NK-92 treated with Interleukin-12 subunit alpha and Interleukin-12 subunit beta, amount 100 ng/mL, for 24 hours (cell line): ENCODE measurements at places on chromosomes 6 and 20.

- DNase-seq = no peak
Observed at GRCh38 chr6:44100088-44100550, 27.1 kb downstream of the MRPL14 start.

DNA sequence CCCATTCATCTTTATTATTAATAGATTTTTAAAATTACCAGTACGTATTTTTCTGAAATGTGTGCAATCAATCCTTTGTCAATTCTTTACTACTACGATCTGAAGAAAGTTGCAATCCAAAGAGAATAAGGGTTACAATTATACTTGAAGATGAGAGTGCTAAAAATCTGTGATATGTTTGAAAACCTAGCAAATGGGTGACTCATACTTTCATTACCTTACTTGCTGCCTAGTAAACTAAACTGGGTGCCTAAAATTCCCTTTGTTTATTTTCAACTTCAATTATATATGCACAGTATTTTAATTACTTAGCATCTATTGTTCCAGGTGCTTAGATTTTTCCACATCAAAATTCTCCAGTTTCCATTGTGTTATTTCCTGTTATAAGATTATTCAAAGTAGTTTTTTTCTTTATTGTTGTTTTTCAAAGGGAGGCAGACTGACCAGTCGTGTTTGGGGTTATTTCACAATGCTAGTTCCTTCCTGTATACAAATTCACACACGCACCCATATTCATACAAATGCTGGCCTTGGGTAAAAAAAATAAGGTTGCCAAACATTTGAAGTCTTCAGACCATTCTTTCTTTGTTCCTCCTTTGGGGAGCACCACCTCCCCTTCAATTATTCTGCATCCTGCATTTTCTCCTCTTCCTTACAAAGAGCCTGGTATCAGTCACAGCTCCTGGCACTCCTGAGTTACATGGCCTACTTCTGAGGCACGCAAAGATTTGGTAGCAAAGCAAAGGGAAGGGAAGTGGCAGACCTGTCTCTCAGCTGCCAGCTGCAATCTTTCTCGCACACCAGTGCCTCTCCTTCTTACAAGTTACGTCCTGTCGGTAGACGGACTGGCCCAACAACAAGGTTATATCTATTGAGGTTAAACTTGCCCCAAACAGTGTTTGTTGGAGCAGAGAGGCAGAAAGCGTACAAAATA, 16.2 kb upstream of the FAM135A start:
- DNase-seq = no peak

DNA sequence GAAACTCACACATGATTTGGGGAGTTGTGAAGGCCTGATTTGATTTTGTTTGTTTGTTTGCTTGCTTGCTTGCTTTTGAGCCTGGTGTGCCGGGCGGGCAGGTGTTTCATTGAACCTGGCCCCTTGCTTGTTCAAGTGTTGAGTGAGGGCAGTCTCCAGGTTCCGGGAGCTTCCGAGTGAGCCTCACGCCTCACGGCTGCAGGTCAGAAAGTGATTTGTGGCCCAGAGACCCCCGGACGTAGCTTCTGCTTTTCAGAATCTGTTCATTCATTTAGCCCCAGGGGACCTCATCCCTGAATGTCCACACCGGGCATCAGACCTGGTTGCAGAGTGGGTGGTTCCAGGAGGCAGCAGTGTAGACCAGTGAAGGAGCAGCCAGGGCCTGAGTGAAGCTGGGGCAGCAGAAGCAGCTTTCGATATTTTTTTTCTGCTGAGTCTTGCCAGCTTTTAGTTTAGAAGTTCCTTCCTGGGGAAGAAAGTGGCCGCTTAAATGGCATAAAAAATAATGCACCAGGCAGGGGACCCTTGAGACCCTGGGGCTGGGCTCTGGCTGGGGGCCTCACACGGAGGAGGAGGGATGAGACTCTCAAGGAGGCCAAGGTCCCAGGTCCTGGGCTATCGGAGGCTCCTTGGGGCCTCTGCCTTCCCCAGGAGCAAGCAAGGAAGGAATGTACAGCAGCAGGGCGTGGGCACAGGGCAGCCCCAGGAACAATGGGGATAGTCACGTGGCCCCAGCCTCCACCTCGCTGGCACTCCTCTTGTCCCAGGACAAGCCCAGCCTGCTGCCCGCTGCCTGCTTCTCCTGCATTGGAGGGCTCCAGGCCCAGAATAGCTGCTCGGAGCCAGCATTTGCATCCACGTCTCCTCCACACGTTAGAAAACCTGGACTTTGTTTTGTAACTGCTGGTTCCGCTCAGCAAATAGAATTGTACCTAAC, 89.2 kb upstream of the BHLHE23 start:
- DNase-seq = no peak

- DNase-seq = no peak
Observed at GRCh38 chr6:112501705-112502104, 154.6 kb downstream of the RFPL4B start.

DNA sequence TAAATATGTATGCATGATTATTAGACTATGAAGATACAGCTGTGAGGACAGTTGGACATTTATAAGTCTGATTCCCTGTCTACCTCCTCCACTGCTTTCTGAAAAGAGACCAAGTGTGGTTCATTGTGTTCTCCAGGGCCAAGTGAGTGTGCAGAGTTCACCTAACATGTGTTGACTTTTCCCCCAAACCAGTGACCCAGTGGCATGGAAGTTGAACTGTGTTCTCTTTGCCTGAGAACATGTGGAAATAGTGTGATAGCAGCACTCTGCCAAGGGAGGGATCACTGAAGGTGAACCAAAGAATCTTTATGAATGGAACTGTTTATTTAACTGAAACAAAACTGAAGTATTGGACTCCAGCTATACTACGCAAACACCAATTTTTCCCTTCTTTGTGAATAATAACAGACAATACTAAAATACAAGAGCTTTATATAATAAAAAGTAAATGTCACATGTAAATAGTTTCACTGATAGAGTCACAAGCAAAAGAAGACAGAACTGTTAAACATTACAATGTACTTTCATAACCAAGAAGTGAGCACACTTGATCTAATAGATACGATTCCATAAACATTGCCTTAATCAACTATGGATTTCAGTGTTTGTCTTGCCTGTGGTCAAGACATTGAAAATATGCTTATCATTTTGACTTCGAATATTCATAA, 200.3 kb upstream of the FUT9 start:
- DNase-seq = no peak

DNA sequence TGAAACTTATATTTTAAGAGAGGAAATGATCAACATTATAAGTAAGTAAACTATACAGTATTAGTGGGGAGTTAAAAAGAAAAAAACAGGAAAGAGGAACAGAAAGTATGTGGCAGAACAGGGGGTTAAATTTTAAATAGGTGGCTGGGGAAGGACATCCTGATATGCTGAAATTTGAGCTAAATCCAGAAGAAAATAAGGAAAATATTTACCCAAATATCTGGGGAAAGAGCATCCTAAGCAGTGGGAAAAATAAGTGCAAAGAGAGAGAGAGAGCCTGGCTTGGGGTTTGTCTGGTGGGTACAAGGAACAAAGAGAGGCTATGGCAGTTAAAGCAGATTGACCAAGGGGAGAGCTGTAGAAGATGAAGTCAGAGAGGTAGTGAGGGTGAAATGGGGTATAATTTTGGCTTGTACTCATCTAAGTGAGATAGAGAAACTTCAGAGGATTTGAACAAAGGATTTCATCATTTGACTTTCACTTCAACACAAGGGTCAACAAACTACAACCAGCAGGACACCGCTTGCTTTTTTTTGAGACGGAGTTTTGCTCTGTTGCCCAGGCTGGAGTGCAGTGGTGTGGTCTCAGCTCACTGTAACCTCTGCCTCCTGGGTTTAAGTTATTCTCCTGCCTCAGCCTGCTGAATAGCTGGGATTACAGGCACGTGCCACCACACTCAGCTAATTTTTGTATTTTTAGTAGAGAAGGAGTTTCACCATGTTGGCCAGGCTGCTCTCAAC, 328.4 kb upstream of the CNR1 start:
- DNase-seq = no peak

DNA sequence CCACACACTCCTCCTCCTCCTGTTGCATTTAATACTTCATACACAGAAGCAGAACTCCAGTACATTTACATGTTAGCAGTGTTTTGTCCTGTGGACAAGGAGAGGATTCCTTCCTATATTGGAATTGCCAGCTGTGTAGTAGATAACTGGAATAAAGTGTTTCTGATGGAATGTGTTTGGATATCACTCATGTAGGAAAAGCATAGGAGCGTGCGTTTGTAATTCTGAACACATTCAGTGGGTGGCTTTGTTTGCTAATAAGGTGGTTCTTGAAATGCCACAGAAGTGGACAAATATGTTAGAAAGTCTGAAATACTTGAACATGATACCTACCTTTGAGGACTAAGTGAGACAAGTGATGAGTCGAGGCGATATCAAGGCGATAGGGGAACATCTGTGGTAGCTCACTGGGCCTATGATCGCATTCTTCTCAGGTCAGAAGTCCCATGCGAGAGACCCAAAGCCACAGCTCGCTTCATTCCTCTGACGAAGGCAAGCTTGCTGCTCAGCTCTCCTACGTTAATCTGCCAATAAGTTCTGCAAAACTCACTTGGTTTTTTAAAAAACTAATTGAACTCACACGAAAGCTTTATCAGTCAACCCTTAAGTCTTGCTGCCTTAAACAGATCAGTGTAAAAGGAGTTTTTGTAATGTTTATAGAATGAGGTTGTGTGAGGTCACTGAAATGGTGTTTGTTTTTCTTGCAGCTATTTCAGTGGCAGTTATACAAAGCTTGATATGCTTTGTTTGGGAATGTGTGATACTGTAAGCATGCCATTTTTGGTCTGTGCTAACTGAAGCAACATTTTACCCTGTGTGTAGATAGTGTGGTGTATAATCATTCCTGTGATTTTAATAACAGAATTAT, 159.9 kb downstream of the SOX4 start:
- no peak for DNase-seq

- DNase-seq = no peak
Observed at GRCh38 chr6:100730001-100730980, 150.8 kb downstream of the ASCC3 start.

DNA sequence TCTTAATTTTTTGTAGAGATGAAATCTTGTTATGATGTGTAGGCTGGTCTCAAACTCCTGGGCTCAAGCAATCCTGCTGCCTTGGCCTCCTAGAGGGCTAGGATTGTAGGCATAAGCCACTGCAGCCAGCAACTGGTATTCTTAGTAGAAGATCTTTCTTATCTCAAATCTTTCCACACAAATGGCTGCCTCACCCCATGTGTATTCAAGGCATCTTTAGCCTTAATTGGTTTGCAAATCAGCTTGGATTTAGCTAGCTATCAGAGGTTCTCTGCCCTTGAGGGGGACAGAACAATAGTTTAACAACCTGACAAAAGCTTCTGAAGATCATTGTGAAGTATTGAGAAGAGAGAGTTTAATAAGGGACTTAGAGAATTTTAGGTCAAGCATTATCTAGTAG, 17.9 kb upstream of the ABRACL start:
- DNase-seq = no peak

GRCh38 chr6:168056892-168057527, 22.0 kb downstream of the FRMD1 start:
- no peak for DNase-seq

GRCh38 chr6:75481936-75482593, 11.5 kb downstream of the FILIP1 start:
- DNase-seq = no peak

GRCh38 chr20:50848846-50849673, 54.2 kb downstream of the BCAS4 start:
- DNase-seq = no peak

- no peak for DNase-seq
Observed at GRCh38 chr6:56851541-56852259, 103.2 kb upstream of the BEND6 start.

DNA sequence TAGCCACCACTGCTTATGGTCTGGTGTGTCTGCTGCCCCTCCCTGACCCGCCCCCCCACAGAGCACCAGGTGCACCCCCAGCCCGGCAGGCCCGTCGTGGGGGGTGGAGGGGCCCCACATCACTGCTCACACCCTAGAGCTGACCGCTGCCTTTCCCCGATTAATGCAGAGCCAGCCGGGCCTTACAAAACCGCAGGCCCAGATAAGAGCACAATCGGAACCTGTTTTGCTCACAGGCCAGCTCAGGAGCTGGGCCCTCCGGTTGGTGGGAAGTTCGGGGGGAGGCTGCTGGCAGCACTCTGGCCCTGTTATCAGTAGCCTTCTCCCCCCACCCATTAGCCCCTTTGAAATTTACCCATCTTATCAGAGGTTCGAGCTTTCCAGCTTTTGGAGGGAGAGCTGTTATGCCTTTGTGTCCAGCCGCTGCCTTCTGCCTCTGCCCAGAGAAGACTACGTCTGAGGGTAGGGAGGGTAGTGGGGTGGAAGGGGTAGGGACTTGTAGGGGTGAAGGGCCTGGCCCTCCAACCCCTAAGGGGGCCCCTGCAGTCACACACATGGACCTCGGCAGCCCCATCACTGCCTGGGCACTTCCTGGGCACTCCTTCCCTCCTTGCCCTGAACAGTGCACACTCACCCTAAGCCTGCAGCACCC, 6.9 kb upstream of the SPDEF start:
- no peak for DNase-seq

- DNase-seq = no peak
Observed at GRCh38 chr6:28211840-28212509, 13.1 kb upstream of the ZSCAN9 start.

DNA sequence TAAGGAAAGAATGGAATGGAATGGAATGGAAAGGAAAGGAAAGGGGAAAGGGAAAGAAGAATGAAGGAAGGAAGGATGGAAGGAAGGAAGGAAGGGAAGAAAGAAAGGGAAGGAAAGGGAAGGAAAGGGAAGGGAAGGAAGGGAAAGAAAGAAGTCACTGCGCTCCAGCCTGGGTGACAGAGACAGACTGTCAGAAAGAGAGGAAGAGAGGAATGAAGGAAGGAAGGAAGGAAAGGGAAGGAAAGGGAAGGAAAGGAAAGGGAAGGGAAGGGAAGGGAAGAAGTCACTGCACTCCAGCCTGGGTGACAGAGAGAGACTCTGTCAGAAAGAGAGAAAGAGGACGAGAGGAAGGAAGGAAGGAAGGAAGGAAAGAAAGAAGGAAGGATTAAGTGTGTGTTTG, 221.2 kb upstream of the LAMP5 start:
- no peak for DNase-seq

GRCh38 chr6:16157492-16157891, 28.6 kb downstream of the MYLIP start:
- DNase-seq = no peak

- no peak for DNase-seq
Observed at GRCh38 chr6:133358574-133359150, 117.5 kb downstream of the EYA4 start.

DNA sequence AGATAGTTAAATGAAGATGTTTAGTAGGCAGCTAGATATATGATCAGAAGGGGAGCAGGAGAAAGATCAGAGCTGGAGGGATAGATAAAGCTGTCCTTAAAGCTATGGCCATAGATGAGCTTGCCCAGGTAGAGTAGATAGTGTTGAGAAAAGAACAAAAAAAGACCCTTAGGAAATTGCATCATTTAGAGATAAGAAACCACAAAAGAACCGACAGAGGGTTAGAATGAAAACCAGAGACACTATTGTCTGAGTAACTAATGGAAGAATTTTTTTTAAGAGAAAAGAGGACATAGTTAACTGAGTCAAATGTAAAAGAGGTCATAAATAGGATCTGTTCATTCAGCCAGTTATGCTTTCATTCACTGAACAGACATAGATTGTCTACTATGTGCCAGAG, 101.8 kb downstream of the TNFAIP3 start:
- DNase-seq = no peak
